ENCODE measurements at places on chromosomes 5 and 9. TPM values are rescaled to one million over a fixed set of nuclear protein-coding genes. Genes with fewer than 3 reads are reported as not detected.

GRCh38 chr5:23579566-23579965, 72.2 kb downstream of the PRDM9 start:
- H3K4me3 ChIP-seq = no peak overlapping the region
- no peak for DNase-seq
- H3K4me1 ChIP-seq = no peaks in the 10 kb centered on the region
- H3K27me3 ChIP-seq = no peaks in the 10 kb centered on the region
- H3K36me3 ChIP-seq = no peaks in the 10 kb centered on the region
- H3K27ac ChIP-seq = no peak overlapping the region

GRCh38 chr9:97557606-97558095, 56.2 kb downstream of the TMOD1 start:
- H3K4me3 ChIP-seq = no peak overlapping the region
- H3K4me1 ChIP-seq = no peaks in the 10 kb centered on the region
- no peaks in the 10 kb centered on the region for H3K36me3 ChIP-seq
- no peaks in the 10 kb centered on the region for H3K27me3 ChIP-seq

DNA sequence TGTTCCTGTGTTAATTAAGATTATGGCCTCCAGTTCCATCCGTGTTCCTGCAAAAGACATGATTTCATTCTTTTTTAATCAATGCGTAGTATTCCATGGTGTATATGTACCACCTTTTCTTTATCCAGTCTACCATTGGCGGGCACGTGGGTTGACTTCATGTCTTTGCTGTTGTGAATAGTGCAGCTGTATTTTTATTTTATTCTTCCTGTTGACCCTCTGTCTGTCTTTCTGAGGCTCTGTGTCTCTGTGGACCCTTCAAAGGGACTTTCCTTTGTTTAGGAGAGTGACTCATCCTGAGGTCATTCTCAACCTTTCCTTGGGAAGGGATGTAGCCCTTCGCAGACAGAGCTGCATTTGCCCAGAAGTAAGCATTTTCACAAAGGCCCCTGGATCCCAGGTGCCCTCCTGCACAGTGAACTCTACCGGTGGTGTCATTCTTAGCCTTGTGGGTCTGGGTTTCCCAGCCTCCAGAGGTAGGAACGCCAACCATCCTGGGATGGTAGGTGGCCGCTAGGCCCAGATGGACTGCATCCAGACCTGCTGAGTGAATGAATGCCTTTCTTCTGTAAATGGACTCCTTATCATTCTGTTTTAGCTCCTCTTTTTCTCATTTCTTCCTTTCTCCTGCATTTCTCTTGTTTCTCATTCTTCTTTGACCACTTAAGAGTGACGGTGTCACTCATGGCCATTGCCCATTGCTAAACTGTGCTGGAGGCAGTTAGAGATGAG, 22.4 kb downstream of the TRIO start:
- no peaks in the 10 kb centered on the region for H3K36me3 ChIP-seq
- no peaks in the 10 kb centered on the region for H3K27me3 ChIP-seq
- DNase-seq = peak; percentile 86
- peak overlapping the region; percentile 70 for H3K27ac ChIP-seq
- peaks cover 49% of the 10 kb centered on the region for H3K4me1 ChIP-seq

- no peaks in the 10 kb centered on the region for H3K36me3 ChIP-seq
- H3K27me3 ChIP-seq = no peaks in the 10 kb centered on the region
- peaks cover 16% of the 10 kb centered on the region for H3K4me1 ChIP-seq
- no peak overlapping the region for H3K27ac ChIP-seq
- DNase-seq = no peak
- no peak overlapping the region for H3K4me3 ChIP-seq
Observed at GRCh38 chr9:114555696-114556095, 31.9 kb upstream of the ATP6V1G1 start.

DNA sequence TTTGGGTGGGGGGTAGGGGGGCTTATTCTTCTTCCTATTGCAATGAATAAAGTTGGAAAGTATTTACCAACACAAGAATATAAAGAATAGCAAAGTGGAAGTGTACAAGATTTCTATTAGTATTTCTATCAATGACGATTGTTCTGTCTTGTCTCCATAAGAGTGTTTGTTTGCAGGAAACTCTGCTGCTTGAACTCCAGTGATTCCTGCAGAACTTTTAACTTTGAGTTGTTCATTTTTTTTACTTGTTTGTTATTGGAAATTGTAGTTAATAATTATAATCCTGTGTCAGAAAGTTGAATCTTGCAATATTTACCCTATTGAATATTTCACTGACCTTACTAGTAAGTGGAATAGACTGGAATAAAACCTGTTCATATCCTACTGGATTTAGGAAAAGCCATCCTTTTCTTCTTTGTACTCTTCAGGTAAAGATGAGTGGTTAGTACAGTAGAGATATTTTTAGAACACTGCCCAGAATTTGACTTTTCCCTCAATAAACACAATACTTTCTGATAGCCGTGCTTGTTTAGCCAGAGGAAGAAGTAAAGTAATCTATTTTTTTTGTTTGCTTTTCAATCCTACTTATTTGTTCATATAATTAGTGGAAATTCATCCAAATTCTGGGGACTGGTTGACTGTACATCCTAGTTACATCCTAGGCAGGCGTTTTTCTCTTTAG, 340.4 kb downstream of the TENT4A start:
- H3K27ac ChIP-seq = no peak overlapping the region
- H3K4me1 ChIP-seq = no peaks in the 10 kb centered on the region
- H3K36me3 ChIP-seq = no peaks in the 10 kb centered on the region

GRCh38 chr5:133957591-133957990, 10.8 kb downstream of the C5orf15 start:
- no peaks in the 10 kb centered on the region for H3K4me1 ChIP-seq
- H3K27me3 ChIP-seq = no peaks in the 10 kb centered on the region
- no peak overlapping the region for H3K27ac ChIP-seq

DNA sequence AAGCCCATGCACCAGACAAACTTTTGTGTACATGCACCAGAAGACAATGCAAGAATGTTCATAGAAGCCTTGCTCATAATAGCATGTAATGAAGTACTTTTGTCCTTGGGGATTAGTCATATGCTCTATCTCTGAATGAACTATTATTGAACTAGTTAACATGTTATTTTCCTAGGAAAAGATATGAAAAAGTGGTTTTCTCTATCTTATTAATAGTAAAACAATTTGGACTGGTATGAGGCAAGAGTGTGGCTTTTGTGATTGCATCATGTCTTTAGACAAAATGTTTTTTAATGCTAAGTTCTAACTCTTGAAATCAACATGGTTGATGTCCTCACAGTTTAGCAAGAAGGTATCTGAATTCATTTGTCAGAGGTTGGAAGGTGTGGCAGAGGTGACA, 55.7 kb upstream of the SPDL1 start:
- H3K4me3 ChIP-seq = no peak overlapping the region
- H3K27me3 ChIP-seq = 0 out of 2 replicates have a peak, but pooled peaks cover 5% of the 10 kb centered on the region
- H3K36me3 ChIP-seq = no peaks in the 10 kb centered on the region

DNA sequence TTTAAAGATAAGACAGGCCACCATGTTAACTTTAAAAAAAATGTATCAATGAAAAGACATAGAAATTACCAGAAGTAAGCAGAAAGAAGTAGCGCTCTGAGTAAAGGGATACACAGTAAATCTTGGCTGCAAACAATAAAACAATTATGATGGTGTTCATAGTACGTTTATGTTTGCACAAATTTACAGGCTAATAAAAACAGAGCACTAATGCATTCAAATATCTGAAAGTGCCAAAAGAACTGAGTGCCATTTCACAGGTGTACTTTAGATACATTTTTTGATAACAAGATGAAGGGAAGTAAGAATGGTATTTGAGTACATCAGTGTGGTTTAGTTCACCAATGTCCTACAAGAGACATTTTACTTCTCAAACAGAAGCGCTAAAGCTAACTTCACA, 32.9 kb upstream of the ALDH1A1 start:
- no peak overlapping the region for H3K4me3 ChIP-seq
- no peaks in the 10 kb centered on the region for H3K27me3 ChIP-seq
- H3K27ac ChIP-seq = no peak overlapping the region
- no peaks in the 10 kb centered on the region for H3K4me1 ChIP-seq
- no peaks in the 10 kb centered on the region for H3K36me3 ChIP-seq
- DNase-seq = no peak

DNA sequence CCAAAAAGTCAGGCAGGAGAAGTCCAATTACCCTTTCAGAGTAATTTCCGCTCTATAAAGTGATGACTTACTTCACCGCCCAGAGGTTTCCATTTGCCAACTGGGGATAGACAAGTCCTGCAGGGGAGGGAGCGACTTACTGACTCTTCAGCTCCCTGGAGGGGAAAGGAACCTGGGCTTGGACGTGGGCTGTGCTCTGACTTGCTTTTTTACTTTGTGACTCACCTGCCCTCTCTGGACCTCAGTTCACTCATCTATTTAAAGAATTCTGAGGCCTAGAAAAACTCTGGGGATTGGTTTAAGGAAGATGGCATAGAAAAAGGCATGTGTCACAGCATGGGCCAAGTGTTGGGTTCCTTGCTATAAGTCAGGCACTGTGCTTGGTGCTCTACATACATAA, 180.4 kb upstream of the TRIM32 start:
- H3K27ac ChIP-seq = no peak overlapping the region
- no peaks in the 10 kb centered on the region for H3K27me3 ChIP-seq
- DNase-seq = no peak
- H3K4me3 ChIP-seq = no peak overlapping the region

DNA sequence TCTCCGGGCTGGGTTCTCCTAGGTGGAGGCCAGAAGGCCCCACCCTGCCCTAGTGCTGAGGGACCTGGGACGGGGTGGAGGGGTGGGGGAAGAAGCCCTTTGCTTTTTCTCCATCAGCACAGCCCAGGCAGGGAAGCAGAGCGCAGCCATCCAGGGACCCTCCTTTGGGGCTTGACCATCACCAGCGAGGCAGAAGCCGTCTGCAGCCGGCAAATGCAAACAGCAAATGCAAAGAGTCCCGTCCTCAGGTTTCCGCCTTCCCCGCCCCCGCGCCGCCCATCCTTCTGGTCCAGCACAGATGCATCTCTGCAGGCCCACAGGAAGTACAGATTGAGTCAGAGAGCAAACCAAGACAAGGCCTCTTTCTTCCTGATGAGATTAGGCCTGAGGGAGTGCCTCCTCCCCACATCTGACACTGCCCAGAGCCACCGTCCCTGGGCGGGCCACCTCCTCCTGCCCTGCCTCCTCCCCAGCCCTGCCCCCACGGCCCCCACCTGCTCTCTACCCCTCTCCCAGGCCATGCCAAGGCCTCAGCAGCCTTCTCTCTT, 23.4 kb downstream of the CORO2A start:
- H3K27me3 ChIP-seq = no peaks in the 10 kb centered on the region
- no peak for DNase-seq
- H3K27ac ChIP-seq = no peak overlapping the region
- no peaks in the 10 kb centered on the region for H3K36me3 ChIP-seq
- H3K4me3 ChIP-seq = no peak overlapping the region

GRCh38 chr9:36993933-36994764, 39.9 kb downstream of the PAX5 start:
- no peaks in the 10 kb centered on the region for H3K27me3 ChIP-seq
- no peaks in the 10 kb centered on the region for H3K36me3 ChIP-seq
- H3K4me1 ChIP-seq = no peaks in the 10 kb centered on the region
- no peak overlapping the region for H3K27ac ChIP-seq

DNA sequence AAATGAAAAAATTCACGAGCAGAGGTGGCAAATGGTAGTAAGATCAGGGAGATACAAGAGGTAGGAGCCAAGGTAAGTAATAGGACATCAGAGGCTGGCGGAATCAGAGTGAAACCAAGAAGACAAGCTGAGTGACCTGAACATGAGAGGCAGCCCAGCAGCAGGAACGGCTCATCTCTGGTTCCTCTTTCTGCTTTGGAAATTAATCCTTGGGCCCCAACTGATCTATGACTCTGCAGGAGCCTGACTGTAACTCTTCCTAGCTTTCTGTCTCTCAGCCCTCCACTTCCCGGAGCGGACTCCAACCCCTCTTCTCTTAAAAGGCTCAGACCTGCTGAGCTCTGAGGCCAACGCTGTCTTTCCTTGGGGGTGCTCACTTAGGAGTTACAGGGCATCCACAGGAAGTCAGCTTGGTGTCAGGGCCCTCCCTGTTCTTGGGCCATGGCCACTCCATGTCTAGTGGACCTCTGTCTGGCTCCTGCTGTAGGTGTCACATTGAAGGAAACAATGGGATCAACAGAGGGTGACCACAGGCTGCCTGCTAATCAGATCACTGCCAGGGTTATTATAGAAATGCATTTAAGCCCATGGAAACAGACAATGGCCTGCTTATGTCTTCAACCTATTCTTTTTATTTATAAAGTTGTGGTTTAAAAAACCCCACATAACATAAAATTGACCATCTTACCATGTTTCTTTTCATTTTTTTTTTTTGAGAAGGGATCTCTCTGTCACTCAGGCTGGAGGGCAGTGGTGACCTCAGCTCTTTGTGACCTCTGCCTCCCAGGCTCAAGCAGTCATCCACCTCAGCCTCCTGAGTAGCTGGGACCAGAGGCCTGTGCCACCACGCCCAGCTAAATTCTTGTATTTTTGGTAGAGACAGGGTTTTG, 22.5 kb upstream of the SHB start:
- no peaks in the 10 kb centered on the region for H3K27me3 ChIP-seq
- H3K4me3 ChIP-seq = no peak overlapping the region
- no peak overlapping the region for H3K27ac ChIP-seq
- H3K36me3 ChIP-seq = no peaks in the 10 kb centered on the region

GRCh38 chr5:67395790-67396418, 199.3 kb upstream of the CD180 start:
- no peaks in the 10 kb centered on the region for H3K36me3 ChIP-seq
- H3K4me1 ChIP-seq = no peaks in the 10 kb centered on the region

- H3K4me3 ChIP-seq = no peak overlapping the region
- no peaks in the 10 kb centered on the region for H3K4me1 ChIP-seq
- H3K27ac ChIP-seq = no peak overlapping the region
- no peaks in the 10 kb centered on the region for H3K36me3 ChIP-seq
Observed at GRCh38 chr5:153884612-153884957, 154.1 kb downstream of the FAM114A2 start.

DNA sequence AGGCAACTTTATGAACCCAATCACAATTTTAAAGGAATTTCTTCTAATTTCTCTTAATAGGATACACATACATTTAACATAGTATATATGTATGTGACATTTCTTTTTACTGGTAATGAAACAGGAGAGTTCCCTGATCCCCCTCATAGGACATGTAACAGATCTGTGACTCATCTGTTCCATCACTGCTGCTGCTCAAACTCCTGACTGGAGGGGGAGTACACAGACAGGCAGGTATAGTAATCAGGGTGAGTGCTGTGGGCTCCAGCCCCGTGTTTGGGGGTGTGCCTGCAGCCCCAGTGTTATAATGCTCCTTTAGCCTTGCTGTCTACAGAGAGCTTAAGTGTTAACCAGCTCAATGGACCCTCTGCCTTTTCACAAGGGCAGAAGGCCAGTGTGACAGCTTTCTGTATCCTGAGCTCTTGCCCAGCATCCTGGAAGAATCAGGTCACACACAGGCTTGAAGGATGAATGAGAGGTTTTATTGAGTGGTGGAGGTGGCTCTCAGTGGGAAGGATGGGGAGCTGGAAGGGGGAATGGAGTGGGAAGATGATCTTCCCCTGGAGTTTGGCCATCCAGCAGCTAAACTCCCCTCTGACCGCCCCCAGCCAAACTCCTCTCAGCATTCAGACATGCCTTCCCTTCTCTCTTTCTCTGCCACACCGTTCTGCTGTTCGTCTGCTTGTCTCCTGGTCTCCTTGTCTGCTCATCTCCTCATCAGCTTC, 161.3 kb downstream of the ZNF608 start:
- H3K27ac ChIP-seq = no peak overlapping the region
- no peak overlapping the region for H3K4me3 ChIP-seq
- H3K4me1 ChIP-seq = peaks cover 2% of the 10 kb centered on the region
- peak; percentile 15 for DNase-seq
- no peaks in the 10 kb centered on the region for H3K27me3 ChIP-seq
- H3K36me3 ChIP-seq = no peaks in the 10 kb centered on the region

Gene IL13
- total RNA-seq = not detected

Gene GPR21
- total RNA-seq = 1.1 TPM

Gene BTNL9
- 11.7 TPM for total RNA-seq

Gene CETN3
- total RNA-seq = 42.8 TPM

Gene FOXD4L6
- 0.54 TPM for total RNA-seq

Gene PCDHGA5
- 0.05 TPM for total RNA-seq

Gene DBH
- not detected for total RNA-seq

Gene LCN1
- not detected for total RNA-seq

Gene F2RL1
- 119 TPM for total RNA-seq
